Spleen (tissue), 13 donors: ENCODE measurements at places on chromosomes 3 and 15. TPM values are rescaled to one million over a fixed set of nuclear protein-coding genes. Genes with fewer than 3 reads are reported as not detected.
A peak's percentile ranks its signal among the peaks of the same experiment; 100 is the strongest.

GRCh38 chr15:70242951-70243685 lies 145.4 kb upstream of the TLE3 start:
- DNase-seq = peak; percentile 59

DNA sequence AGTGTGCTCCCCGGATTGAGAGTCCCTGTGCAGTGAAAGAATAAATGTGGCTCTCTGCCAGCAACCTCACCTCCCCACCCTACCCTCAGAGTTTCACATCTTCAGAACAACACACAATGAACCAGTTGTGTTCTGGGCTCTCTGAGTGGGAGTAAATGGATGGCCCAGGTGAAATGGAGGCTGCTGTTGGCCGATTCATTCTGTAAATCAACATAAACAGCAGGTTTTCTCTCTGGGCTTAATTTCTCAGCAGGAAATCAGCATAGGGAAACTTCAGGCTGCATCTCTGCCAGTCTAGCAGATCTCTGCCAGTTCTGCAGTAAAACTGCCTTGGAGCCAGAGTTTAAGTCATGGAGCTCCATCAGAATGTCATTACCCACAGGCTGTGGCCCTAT lies 54.6 kb upstream of the FURIN start:
- DNase-seq = no peak

DNA sequence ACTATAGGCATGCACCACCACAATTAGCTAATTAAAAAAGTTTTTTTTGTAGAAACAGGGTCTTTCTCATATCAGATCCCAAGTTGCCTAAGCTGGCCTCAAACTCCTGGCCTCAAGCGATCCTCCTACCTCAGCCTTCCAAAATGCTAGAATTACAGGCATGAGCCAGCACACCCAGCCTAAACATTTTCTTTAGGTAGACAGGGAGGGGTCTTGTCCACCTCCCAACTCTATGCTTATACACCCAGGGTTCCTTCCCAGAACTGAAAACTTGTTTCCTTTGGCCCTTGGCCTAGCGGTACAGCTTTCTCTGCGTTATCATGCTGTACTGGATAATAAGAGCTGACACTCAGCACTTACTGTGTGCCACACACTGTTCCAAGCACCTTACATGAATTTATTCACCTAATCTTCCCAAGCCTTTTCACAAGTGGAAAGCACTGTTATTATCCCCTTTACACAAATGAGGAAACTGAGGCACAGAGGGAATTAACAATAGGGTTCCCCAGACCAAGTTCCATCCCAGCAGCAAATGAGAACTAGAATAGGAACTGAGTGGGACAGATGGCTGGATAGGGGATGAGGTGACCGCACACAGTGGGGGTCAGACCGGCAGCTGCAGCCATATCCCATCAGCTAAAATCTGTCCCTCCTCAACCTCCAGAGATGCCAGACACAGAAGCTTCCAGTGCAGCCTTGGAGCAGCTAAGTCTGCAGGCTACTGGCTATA lies 150.8 kb downstream of the MEGF11 start:
- no peak for DNase-seq

GRCh38 chr15:27210176-27210575 lies 239.2 kb downstream of the GABRG3 start:
- no peak for DNase-seq

GRCh38 chr15:62407216-62407615 lies 242.1 kb upstream of the C2CD4B start:
- no peak for DNase-seq

GRCh38 chr3:133880886-133881455 lies 14.7 kb downstream of the RAB6B start:
- no peak for DNase-seq

- DNase-seq = no peak
Measured at GRCh38 chr3:61463191-61463590, 98.2 kb upstream of the PTPRG start.

DNA sequence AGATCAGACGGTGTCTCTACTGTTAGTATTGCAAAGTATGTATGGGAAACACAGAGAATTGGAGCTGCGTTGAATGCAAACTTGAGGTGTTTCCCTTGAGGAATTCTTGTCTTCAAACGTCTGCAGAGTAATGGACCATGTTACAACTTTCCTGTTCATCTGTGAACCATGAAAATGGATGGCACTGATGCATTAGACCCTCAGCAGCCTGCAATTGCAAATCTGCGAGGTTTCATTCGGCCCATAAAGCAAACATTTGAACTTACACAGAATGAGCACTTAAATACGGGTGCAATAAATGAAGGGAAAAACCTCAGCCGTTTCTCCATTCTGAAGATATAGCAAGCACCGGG lies 49.7 kb downstream of the LRRN1 start:
- no peak for DNase-seq

GRCh38 chr15:45401665-45402161 lies 23.4 kb upstream of the GATM start:
- no peak for DNase-seq

PCOLCE2 gene
- 1.8 TPM for total RNA-seq

TMCO5A gene
- not detected for total RNA-seq

PTPRG gene
- 34.5 TPM for total RNA-seq

MYL3 gene
- 7.3 TPM for total RNA-seq

HCLS1 gene
- 501 TPM for total RNA-seq

FMN1 gene
- total RNA-seq = 12.9 TPM

OXTR gene
- 0.35 TPM for total RNA-seq

CILP gene
- 0.23 TPM for total RNA-seq
